ENCODE measurements at places on chromosomes 3 and 15.

DNA sequence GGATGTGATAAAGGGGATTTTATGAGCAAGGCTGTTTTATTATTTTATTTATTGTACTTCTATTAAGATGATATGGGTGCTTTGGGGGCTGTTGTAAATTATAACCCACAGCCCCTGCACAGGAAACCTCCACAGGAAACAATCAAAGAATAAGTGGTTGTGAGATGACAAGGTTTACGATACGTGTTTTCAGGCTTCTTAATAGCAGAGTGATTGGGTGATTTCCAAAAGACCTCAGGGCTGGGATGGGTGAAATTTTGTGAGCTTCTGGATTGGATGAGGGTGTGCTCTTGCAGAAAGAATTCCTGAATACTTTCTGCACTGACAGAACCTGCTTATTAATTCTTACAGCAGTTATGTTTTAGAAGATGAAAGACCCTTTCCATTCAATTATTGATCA, 21.4 kb downstream of the CHL1 start:
- DNase-seq = no peak

DNA sequence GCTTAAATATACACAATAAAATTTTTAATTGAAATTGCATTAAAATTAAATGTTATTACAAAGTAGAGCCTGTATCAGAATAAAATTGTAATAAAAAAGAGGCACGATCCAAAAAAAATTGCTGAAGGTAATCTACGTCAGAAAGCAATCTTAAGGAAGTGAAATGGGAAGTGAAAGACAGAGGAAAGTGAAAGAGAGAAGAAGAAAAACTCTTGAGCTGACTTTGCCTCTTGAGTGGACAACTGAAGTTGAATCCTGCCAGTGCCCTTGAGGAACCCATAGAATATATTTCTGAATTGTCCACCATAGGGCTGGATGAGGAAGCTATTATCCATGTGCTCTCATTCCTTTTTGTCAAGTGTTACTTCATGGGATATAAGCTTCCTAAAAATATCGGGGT, 285.1 kb upstream of the STAC start:
- DNase-seq = no peak

DNA sequence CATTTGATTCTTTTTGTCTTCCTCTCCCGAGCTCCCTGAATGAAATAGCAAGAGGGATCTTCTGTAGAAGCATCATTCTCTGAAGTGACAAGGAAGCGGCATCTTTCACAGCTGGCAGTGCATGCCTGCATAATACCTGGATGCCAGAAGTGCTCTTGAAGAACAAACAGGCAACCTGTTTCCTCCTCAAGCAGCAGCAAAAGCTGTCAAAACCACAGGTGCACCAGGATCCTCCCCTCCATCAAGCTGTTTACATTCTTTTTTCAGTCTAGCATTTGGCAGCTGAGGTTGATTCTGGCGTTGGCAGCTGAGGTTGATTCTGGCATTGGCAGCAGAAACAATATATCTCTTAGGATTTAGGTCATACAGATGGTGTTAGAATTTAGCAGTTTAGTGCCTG, 979.0 kb downstream of the TUSC7 start:
- peak; percentile 39 for DNase-seq

DNA sequence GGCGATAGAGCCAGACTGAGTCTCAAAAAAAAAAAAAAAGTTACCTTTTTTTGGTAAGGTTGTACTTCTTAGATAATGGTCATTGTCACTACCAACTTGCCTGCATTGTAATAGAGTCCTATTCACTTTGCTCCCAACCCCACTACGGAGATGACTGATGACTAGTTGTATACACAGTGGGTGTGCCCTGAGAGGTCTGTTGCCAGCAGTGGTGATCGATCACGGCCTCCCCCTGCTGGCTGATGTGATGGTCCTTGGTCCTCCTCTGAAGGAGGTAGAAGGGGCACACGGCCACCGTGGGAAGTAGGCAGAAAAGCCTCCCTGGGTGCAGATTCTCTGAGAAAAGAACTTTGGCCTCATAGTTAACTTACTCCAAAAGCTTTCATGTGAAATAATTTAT, 10.7 kb downstream of the GCNT3 start:
- no peak for DNase-seq

DNA sequence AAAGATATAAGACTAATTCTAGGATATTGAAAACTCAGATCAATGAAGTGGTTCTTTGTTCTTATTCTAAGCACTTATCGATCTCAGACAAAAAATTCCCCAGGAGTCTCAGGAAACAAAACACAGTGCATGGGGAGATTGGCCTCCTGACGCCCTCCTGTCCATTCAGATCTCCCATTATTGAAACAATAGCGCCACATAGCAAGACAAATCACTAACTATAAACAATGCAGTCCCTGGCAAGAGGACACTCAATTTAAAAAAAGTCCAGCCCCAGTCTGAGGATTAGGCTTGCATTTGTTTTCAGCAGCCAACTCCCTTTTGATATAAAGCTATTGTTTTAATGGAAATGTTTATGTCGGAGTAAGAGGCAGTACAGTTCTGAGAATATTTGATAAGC, 528.2 kb downstream of the GABRG3 start:
- no peak for DNase-seq

- no peak for DNase-seq
These were observed 419.3 kb downstream of the EPHB1 start for GRCh38 chr3:135214400-135214799.

DNA sequence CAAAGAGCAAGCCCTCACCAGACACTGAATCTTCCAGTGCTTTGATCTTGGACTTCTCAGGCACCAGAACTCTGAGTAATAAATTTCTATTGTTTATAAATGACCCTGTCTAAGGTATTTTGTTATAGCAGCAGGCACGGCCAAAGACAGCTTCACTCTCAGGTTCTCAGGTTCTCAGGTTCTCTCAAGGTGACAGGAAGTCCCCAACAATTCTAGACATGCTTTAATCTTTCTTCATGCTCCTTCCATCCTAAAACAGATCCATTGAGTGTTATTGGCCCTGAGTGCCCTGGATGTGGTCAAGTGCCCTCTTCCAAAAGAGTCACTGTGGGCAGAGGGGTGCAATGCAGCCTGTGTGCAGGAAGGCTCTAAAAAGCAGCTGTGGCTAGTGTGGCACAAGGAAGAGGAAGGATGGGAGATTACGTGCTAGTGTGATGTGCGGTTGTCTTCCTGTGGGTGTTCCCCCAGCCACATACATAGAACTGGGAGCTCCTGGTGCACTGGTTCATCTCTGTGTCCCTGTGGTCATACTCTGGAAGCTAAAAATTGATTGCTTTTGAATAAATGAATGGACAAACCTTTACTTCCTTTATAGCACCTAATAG, 11.0 kb upstream of the RAB7A start:
- no peak for DNase-seq

DNA sequence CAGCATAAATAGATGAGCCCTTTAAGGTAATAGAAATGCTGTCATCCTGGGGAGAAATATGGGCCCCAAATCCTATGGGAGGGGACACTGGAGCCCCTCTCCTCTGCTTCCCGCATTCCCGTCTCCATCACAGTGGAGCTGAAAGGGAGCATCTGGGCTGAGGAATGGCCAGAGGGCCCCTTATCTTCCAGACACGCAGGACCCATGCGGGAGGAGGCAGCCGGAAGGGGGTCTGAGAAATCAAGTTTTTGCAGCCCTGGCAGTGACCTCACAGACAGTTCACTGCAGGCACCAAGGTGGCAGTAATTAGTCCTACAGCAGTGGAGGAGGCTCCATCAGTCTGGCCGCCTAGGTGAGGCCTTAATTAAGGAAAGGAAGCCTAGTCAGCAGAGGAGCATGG, 80.2 kb downstream of the RAB11A start:
- no peak for DNase-seq

GRCh38 chr15:24899795-24900194, 55.0 kb upstream of the SNRPN start:
- DNase-seq = no peak

- DNase-seq = no peak
These were observed 567.3 kb downstream of the GRM7 start for GRCh38 chr3:7428206-7428718.

DNA sequence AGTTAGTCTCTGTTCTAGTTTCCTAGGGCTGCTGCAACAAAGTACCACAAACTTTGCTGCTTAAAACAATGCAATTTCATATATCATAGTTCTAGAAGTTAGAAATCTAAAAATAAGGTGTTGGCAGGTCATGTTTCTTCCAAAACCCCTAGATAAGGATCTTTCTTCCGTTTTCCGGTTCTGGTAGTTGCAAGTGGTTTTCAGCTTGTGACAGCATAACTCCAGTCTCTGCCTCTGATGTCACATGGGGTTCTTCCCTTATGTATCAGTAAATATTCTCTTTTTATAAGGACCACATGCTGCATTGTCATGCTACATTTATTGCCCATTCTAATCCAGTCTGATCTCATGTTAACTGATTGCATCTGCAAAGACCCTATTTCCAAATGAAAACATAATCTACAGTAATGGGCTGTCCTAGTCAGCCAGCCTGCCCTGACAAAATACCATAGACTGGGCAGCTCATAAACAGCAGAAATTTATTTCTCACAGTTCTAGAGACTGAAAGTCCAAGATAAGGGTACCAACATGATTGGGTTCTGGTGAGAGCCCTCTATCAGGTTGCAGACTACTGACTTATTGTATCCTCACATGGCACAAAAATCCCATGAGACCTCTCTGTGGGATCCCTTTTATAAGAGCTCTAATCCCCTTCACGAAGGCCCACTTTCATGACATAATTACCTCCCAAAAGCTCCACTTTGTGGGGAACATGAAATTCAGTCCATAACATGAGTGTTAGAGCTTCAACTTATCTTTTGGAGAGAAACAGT, 642.0 kb upstream of the NAALADL2 start:
- no peak for DNase-seq

GRCh38 chr15:92324101-92324963, 69.3 kb upstream of the ST8SIA2 start:
- DNase-seq = no peak

- no peak for DNase-seq
These were observed 159.0 kb downstream of the NLGN1 start for GRCh38 chr3:173556546-173556945.

GRCh38 chr15:41367418-41367817, 34.7 kb downstream of the NUSAP1 start:
- no peak for DNase-seq
